Activated CD4-positive, CD25-positive, alpha-beta regulatory T cell treated with anti-CD3 and anti-CD28 coated beads, Interleukin-2, amount 50 U/mL, for 72 hours (primary cell): ENCODE measurements at places on chromosomes 11 and 22.

DNA sequence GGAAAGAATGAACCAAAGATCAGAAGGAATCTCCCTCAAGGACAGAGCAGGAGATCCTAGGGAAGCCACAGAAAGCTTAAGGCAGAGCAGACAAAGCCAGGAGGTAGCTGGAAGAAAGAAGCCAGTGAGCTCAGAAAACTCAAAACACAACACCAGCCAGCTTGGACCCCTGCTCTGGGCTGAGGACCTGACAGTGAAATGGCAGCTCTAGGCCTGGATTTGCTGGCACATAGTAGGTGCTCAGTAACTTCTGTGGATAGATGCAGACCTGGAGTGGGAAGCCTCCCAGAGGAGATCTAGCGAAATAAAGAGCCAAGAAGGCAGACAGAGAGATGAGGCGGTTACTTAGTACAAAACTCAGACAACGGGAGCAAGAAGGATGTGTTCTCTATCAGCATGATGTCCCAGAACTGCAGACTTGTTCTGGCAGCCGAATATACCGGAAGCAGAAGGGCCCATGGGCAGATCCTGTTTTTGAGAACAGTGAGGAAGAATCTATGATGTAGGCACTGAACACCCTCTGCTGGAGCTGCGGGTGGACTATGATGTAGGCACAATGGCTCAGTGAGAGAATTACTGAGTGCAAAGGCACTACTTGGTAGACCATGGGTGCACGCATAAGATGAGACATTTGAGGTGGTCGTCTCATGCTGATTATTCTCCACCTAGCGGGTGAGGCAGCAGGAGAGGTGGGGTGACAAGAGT lies 4.8 kb downstream of the ROBO4 start:
- DNase-seq, result no peak

GRCh38 chr11:38460896-38461295 lies 1862.9 kb upstream of the RAG2 start:
- DNase-seq, result no peak

DNA sequence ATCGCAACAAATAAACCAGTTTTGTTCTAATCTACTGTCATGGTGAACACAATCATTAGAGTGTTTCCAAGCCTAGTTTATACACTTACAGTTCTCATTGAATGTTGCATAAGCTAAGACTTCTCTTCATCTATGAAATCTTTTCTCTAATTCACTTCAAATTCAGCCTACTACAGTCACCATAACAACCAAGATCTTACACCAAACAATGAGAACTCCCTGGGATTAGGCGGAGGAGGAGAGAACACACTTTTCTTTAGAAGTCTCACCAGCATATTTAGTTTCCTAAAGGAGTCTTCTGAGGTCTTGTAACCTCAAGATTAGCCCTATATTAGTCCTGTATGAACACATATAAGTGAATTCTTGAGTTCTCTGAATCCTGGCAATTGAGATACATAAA lies 1889.7 kb downstream of the LRRC4C start:
- no peak for DNase-seq

GRCh38 chr11:7905549-7905948 lies 25.5 kb downstream of the OR10A6 start:
- no peak for DNase-seq

- no peak for DNase-seq
Measured at GRCh38 chr11:63508745-63509144, 2.9 kb downstream of the LGALS12 start.

- DNase-seq, result no peak
Measured at GRCh38 chr22:46422896-46423295, 87.4 kb downstream of the TRMU start.

- DNase-seq, result no peak
Measured at GRCh38 chr11:65851811-65852507, 6.0 kb downstream of the CFL1 start.

- DNase-seq, result no peak
Measured at GRCh38 chr22:42962295-42963230, 52.4 kb downstream of the PACSIN2 start.

- no peak for DNase-seq
Measured at GRCh38 chr22:28544431-28544868, 135.2 kb downstream of the TTC28 start.

GRCh38 chr11:127117231-127117739 lies 116.7 kb upstream of the KIRREL3 start:
- no peak for DNase-seq

DNA sequence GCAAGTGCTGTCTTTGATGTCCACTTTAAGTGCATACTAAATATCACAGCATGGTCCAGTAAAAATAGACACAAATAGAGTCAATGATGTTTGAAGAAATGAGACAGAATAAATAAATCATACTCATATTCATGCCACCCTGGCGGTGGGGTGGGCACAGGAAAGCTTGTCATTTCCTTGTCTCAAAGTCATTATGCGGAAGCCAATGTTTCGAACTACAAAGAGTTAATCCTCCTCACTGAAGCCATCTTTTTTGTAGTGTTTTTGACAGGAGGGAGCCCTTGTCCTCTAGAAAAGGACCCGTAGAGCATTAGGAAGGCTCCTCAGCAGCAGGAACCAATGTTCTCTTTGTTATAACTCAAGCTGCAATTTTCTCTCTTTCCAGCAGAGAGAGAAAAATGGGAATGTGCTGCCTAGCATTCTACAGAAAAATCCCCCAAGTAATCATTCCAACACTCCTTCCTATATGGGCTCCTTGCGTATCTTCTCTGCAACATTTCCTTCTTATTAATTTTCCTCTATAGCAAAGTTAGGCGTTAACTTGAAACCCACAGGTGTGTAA lies 30.6 kb downstream of the SC5D start:
- DNase-seq, result no peak

DNA sequence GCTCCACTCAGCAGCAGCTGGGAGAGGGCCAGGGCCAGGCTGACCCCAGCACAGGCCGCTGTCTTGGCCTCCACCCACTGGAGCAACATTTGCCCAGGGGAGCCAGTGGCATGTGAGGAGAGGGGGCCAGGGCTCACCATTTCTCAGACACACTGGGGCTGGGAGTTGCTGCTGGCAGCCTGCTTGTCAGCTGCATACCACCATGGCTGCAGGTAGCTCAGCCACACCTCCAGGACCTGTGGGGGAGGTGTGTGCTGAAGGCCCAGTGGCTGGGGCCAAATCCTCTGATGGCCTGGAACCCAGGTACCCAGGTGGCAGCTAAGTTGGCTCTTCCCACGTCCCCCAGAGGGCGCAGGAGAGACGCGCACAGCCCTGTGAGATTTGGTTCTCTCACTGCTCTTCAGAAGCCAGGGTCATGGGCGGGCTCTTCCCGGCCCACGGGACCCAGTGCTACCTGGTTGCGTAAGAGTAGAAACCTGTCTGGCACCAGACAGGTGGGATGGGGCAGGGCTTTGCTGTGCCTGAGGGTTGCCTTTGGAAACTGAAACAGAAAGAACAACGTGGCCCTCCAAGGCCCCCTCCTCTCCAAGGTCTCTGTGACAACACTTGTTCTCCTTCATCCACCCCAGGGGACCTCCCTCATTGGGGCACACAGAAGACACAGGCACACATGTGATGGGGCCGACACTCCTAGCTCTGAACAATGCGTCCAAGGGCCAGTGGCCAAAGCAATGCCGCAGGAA lies 98.8 kb downstream of the MED15 start:
- DNase-seq, result peak; percentile 55

GRCh38 chr11:68041617-68042218 lies 2.9 kb downstream of the TCIRG1 start:
- DNase-seq, result no peak

DNA sequence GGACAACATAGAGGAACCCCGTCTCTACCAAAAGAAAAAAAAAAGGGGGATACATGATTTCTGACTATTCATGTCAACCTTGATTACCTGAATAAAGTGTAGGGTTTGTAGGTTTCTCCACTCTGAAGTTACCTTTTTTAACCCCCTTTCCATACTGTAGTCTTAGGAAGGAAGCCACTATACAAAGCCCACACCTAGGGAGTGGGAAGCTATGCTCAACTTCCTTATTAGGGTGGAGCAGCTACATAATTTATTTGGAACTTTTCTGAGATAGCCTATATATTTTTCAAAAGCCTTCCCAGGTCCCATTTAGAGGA lies 582 bp upstream of the ATP6V1E1 start:
- DNase-seq, result no peak

DNA sequence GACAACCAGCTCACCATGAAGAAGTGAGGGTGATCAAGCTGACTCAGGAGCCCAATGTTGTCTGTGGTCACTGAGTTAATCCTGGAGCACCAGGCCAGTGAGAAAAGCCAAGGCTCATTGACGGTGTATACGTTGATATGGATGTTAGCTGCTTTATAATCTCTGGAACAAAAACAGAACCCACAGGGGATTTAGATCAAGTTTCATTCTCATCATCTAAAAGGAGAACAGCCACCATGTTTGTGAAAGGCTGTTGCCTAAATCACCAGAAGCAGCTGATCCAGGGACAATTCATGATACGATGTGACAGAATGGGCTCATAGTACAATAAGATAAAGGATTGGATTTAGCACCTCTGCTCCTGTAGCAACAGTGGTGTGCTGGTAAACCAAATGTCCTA lies 68.5 kb downstream of the GDPD4 start:
- no peak for DNase-seq

- no peak for DNase-seq
Measured at GRCh38 chr11:74937696-74938475, 11.0 kb downstream of the XRRA1 start.

GRCh38 chr11:44804449-44805437 lies 78.0 kb downstream of the TSPAN18 start:
- DNase-seq, result no peak

- peak; percentile 94 for DNase-seq
Measured at GRCh38 chr22:36506637-36507517, at the start of gene FOXRED2. FOXRED2 (minus strand) TSS chr22:36507040; CDS start chr22:36506422, 618 bp downstream.

- no peak for DNase-seq
Measured at GRCh38 chr22:18975434-18976196, 39.5 kb upstream of the PRODH start.

GRCh38 chr11:65595131-65595530 lies 469 bp downstream of the KCNK7 start:
- no peak for DNase-seq

DNA sequence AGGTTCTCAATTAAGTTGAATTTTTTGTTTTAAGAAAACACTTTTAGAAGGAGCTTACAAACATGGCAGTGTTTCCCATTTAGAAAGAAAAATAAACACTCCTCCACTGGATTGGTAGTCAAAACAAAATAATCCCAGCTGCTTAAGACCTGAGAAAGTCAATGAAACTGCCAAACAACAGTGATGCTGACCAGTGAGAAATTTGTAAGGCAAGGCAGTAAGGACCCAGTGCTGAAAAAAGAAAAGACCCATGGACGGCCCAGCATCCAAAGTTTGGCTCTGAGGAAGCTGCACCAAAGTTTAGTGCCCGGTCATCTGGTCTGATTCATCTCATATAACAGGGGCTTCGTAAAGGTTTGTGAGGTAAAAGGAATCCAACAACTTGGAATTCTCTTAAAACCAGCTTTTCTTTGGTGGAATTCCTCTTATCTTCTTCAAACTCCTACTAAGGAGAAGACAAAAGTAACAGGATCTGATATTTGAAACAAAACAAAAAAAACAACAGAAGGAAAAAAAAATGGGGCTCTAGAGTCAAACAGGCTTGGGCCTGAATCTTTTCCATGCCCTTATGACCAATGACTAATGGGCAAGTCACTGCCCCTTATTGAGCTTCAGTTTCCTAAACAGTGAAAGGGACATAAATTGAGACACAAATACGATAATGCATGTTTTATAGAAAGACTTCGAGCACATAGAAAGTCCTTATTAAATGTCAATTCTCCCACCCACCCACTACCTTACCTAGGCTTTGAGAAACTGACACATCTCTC lies 383.0 kb upstream of the NARS2 start:
- no peak for DNase-seq

GRCh38 chr11:16856022-16856471 lies 117.6 kb downstream of the C11orf58 start:
- DNase-seq, result no peak

DNA sequence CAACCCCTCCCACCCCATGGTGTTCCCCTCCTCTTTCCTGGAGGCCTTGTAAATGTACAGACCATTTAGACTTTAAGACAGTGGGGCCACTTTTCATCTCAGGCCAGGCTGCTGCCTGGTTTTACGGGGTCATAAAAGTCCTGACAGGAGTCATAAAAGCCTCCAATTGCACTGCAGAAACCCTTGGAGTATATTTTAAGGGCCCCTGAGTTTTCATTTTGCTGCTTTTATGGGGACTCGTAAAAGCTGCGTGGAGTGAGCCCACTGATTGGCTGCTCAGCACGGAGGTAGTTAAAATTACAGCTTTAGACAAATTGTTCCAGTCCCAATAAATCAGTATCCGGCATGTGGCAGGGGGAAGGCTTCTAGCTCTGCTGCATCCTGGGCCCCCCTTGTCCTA lies 627.6 kb downstream of the NTM start:
- DNase-seq, result no peak

DNA sequence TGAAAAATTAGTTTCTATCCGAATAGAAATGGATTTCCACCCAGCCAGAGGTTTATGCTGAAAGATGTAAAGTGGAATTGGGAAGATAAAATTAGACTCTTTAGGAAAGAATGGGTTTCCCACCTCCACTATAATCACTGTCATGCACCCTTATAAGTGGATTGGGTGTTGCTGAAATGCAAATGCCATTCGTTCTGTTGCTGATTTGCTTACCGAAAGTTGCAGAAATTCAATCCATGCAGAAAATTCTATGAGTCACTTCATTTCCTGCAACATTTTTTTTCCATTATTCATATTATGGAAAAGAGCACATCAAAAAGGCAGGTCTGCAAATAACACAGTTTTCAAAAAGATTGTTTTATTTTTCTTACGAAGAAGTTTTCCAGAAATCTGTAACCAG lies 65.6 kb downstream of the LDLRAD3 start:
- DNase-seq, result no peak

DNA sequence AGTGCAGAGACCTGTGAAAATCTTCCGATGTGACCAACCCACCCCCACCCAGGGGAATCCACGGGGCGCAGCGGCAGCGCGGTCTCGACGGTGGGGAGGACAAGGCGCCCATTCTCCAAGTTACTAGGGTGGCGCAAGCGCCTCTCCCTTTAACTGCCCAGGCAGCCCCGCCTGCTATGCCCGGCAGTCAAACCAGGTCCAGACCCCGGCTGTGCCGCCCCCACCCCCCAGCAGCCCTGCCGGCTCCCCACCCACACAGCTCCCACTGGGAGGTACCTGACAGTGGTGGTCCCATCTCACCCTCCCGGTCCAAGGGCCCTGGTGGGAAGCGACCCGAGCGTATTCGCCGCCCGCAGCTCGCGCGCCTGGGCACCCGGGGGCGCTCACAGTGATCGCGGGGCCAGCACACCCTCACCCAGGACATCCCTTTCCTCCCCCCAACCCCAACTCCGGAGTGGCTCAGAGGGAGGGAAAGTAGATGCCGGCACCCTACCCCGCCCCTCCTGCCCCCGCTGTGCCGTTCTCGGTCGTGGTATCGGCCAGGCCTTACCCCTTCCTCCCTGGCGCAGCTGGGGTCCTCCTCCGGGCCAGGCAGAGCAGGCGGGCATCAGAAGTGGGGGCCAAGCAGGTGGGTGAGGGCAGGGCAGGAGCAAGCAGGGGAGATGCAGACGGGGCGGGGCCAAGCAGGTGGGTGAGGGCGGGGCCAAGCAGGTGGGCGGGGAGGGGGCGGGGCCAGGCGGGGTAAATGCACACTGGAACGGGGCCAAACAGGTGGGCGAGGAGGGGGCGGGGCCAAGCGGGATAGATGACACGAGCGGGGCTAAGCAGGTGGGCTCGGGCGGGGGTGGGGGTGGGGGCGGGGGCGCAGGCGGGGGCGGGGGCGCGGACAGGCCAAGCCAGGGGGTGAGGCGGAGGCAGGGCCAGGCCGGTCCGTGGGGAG lies at the start of gene TRPM5:
TRPM5 (minus strand) TSS at position 634 of the 940 bp plus-strand sequence. CDS start 21,478 bp downstream, outside the sequence.
- peak; percentile 72 for DNase-seq
